GM06990 (cell line): ENCODE measurements at places on chromosomes 3 and 15.

DNA sequence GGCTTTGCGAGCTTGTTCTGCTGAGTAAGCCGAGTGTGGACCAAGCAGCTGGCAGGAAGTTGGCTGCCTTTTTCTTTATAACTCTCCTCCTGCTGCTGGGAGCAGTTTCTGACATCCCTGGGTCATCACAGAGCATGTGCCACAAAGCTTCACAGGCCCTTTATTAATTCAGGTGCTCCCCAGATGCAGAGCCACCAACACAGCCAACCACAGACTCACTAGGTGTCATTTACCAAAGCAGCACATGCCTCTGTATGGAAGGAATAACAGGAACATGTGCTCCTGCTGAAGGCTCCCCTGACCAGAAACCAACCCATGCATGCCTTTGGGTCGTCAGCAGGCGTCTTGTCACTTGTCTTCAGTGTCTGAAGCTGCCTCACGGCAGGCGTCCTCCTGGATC, 152.5 kb downstream of the ADAMTS17 start:
- DNase-seq = no peak

DNA sequence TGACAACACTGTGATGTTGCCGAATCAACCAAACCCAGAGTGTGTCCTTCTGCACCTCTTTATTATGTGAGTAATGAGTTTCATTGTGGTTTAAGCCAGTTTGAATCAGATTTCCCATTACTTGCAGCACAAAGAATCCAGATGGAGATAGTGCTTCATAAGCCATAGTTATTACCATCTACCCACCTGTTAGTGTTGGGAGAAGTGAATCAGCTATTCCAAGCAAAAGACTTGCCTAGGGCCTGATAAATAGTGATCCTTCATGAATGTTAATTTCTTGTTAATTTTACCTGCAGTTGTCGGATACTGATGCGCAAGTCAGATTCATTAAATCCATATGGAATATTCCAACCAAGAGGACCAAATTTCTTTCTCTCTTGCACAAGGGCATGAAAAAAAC, 21.7 kb upstream of the ASB14 start:
- DNase-seq = no peak

- no peak for DNase-seq
Measured at GRCh38 chr3:172029425-172030098, 9.8 kb upstream of the FNDC3B start.

DNA sequence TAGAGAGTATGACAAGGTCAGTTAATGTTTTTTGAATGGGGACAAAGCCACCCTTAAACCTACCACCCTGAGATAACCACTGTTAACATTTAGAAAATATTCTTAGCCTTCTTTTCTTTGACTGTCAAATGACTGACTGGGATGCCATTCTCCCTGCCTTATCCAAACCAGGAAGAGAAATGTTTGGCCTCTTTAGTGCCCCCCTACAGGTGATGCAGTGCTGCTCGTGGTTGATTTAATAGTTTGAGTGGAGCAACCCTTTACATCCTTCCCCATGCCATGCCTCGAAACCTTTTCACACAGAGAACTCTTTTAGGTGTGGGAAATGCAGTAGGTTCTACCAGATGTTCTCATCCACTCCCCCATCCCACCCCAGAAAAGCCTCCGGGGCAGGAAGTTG, 38.7 kb upstream of the UMPS start:
- DNase-seq = no peak

DNA sequence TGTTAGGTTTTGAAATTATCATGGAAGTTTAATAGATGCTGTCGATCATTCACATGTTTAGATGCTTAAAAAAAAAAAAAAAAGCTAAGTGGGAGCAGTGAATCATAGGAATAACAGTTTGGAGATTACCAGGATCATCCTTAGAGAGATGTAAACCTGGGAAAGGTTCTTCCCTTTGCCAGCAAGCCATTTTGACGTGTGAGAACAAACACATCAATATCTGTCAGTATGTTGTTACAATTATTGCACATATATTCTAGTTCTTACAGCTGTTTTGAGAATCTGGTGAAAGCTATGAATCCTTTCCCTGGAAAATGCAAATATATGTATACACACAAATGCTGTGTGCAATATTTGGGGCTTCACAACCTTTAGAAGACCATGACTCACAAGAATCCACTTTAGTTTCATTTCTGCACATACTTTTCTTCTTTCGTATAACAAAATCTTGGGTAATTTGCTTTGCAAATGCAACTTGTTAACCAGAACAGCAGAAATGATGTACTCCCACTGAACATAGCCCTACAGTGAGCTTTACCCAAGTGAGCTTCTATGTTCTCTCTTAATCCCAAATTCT, 12.0 kb downstream of the NFKBIZ start:
- peak; percentile 37 for DNase-seq
